Fibroblast of mammary gland (primary cell): ENCODE measurements at places on chromosomes 16 and 17.

- peak; percentile 60 for DNase-seq
These were observed 5.3 kb upstream of the MKS1 start for GRCh38 chr17:58224315-58224714.

DNA sequence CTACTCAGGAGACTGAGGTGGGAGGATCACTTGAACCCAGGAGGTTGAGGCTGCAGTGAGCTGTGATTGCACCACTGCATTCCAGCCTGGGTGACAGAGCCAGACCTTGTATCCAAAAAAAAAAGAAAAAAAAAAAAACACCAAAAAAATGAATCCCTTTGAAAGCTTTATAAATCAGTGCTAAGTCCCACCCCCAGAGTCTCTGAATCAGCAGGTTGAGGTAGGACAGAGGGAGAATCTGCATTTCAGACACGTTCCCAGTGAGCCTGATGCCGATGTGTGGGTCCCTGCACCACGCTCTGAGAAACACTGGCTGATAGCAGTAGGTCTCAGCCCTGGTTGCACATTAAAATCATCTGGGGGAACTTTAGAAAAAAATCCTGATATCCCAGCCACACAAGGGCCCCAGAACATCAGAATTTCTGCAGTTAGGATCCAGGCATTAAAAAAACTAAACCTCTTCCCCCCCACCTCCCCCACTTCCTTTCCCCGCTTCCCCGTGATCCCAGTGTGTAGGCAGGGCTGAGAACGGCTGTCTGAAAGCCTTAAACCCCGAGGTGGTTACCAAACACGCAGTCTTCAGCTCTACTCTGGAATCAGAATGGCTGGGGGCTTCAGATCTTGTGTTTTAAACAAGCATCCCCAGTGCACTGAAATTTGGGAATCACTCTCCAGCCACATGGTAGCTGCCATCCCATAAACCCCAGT lies 27.3 kb upstream of the GPRC5B start:
- no peak for DNase-seq

DNA sequence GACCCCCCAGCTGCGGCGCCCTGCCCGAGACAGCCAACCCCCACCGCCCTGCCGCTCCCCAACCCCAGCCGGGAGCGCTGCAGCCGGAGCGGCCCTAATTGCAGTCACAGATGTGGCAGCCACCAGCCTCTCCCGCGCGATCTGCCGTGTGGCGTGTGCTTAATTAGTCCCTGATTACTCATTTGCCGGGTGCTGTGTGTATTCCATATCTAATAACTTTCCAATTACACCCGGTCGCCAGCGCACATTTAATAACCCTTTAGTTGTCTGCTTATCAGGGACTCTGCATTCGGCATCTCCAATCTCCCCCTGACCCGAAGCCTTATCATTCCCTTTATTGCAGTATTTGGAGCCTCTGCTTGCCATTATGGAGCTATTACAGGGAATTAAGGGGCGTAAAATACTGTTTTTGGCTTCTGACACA lies 236.7 kb upstream of the CIBAR2 start:
- DNase-seq, result no peak

GRCh38 chr17:69757688-69758430 lies 317.2 kb upstream of the KCNJ16 start:
- DNase-seq, result peak; percentile 97

DNA sequence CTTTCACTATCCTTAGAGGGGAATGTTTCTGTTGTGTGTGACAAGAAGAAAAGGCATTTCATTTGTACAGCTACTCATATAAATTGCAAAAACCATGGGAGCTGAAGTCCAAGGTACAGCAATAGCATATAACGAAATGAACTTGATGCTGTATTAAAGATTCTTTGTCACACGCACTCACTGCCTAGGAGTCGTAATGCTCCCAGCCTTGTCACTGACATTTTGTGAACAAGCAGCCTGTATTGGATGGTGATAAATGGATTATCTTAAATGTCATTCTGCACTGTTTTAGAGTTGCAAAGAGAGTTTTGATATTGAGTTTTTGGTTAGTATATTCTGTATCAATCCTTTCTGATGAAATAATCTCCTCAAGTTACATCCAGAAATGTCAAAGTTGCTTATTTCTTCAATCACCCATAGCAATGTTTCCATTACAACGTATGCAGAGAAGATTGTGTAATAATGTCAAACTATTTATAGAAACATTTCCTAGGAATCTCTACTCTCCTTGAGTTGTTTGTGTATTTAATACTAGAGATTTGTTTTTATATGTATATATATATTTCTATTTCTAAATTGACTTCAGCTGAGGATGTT lies 270.6 kb downstream of the FTO start:
- DNase-seq, result peak; percentile 10

- DNase-seq, result peak; percentile 80
These were observed 4.1 kb upstream of the SLFN5 start for GRCh38 chr17:35238821-35239220.

- DNase-seq, result peak; percentile 12
These were observed 22.4 kb upstream of the SMIM36 start for GRCh38 chr17:55533608-55534007.

- DNase-seq, result peak; percentile 47
These were observed 161.2 kb downstream of the MRTFB start for GRCh38 chr16:14232106-14232864.

DNA sequence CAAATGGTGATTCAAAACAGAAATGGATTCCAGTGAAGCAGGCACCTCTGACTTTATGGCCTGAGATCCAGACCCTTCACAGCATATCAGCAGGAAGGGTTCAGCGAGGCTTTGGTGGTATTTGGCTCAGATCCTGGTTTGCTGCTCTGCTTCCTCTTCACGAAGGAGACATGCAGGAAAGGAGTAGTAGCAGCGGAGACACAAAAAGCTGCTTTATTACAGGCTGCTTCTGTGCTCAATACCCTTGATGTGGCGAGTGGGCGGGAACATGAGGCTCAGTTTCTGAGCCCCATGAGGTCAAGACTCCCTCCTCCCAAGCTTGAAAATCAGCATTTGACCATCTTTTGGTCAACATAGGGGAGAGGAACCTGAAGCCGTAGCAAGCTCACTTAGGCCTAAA lies 213.3 kb upstream of the AXIN2 start:
- DNase-seq, result no peak
